Left kidney (tissue), 8 donors: ENCODE measurements at places on chromosomes 1 and 21.

GRCh38 chr1:183871142-183871541, 66.2 kb downstream of the RGL1 start:
- no peak for DNase-seq

GRCh38 chr1:232578651-232579195, 51.2 kb downstream of the SIPA1L2 start:
- DNase-seq, result no peak

- no peak for DNase-seq
These were observed 10.2 kb upstream of the HNRNPR start for GRCh38 chr1:23354245-23354644.

DNA sequence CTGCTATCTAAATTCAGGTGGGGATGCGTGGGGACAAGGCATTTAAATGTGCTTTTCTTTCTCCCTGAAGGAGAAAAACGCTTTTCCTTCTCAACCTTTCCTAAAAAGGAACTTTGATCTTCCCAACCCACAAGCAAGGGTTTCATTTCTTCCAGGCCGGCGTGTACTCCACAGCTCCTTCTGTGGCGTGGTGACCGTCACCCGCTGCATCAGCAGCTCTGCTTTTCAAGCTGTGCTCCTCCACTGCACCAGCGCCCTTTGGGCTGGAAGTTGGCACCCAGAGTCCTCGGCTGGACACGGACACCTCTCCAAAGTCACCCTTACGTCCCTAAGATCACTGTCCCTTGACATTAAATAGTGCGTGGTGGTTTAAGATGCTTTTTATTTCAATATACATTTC, 54.3 kb downstream of the PEX14 start:
- DNase-seq, result no peak

- DNase-seq, result no peak
These were observed 61.4 kb upstream of the KIRREL1 start for GRCh38 chr1:157932069-157932468.
